ENCODE measurements at places on chromosomes 4 and X.

DNA sequence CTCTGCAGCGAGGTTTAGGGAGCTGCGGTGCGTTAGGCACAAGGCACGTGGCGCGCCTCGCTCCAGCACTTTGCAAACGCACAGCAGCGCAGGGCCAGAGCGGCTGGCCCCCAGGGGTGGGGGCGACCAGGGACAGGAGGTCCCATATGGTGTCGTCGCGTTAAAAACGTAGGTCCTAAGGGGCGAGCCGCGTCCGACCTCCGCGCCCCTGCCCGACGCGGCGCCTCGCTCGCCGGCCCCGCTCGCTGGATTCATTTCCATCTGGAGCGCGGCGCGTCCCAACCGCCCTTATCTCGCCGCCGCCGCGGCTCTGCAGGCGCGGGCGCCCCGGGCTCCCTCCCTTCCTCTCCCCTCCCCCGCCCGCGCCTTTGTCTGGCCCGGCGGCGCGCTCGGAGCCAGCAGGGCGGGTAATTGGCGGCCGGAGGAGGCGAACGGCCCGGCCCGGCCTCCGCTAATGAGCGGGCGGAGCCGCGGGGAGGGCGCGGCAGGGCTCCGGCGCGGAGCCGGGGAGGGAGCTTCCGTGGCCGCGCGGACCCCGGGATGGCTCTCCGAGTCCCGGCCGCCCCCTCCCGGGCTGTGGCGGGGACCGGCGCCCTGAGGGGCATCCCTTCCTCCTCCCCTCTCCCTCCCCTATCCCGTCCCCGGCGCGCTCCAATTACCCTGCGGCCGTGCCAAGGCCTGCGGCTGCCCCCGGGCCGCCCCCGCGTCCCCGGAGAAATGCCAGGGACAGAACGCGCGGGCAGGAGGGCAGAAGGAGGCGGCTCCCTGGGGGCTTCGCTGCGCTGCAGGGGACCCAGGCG, 409.0 kb downstream of the BCOR start:
- DNase-seq = no peak

DNA sequence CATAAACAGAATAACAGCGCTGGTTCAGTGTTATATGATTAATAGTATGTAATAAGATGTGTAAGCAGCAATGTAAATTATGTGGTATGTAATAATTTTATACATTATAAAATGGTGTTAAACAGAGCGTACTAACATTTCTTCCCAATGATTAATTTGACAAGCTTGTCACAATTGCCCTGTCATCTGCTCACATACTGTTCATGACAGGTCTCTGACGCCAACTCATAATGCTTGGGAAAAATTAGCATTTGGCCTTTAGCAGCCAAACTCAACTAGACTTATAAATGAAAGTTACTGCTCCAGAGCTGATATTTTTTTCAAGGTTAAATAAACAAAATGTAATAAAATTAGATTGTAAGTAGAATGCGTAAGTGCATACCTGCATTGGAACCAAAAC, 246.8 kb downstream of the TRAM1L1 start:
- DNase-seq = no peak

- DNase-seq = no peak
Measured at GRCh38 chrX:24259544-24260240, 54.2 kb downstream of the SUPT20HL2 start.

GRCh38 chr4:154869301-154869700, 88.2 kb downstream of the RBM46 start:
- DNase-seq = no peak

DNA sequence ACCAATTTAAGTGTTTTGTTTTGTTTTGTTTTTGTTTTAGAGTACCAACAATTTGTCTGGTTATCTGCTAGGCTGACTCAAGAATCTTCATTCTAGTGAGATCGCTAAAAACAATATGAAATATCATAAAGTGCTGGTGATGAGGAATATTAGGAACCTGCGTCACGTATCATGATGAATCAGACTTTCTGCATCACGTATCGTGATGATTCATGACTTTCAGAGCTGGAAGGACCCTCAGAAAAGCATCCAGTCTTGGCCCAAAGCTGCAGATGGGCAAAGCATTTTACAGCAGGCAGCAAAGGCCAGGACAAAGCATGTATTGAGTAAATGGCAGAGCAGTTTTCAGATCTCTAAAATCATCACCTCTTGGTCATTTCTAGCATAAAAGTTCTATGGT, 278.0 kb upstream of the BOD1L1 start:
- DNase-seq = no peak

- no peak for DNase-seq
Measured at GRCh38 chrX:49191574-49192011, 5.4 kb upstream of the PRICKLE3 start.

DNA sequence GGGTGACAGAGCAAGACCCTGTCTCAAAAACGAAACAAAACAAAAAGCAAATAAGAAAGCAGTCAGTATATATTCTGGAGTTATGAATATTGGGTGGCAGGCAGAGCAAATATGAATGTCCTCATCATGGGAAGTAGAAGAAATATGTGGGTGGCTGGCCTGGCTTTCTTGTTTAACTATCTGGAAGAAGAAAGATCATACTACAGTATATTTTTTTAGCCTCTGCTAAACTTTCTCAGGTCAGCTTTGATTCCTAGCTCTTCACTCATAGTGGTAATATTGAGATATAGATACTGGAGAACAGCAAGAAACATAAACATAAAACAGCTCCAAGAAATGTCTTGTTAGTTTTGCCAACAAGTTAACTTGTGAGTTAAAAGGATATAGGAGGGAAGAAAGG, 192.5 kb downstream of the SOWAHB start:
- DNase-seq = no peak

DNA sequence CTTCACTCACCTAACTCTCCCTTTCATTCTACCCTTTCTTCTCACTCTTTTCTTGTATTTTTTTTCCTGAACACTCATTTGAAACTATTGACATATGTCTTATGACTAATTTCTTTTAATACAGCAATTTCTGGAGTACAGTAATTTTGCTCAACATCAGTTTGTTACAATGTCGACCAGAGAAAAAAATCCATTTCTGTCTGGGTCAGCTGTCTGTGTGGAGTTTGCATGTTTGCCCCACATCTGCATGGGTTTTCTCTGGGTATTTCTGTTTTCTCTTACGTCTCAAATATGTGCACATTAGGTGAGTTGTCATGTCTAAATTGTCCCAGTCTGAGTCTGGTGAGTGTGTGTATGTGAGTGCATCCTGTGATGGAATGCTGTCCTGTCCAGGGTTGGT, 294.8 kb downstream of the HS3ST1 start:
- DNase-seq = no peak

GRCh38 chr4:80361329-80361900, 25.9 kb downstream of the CFAP299 start:
- no peak for DNase-seq

DNA sequence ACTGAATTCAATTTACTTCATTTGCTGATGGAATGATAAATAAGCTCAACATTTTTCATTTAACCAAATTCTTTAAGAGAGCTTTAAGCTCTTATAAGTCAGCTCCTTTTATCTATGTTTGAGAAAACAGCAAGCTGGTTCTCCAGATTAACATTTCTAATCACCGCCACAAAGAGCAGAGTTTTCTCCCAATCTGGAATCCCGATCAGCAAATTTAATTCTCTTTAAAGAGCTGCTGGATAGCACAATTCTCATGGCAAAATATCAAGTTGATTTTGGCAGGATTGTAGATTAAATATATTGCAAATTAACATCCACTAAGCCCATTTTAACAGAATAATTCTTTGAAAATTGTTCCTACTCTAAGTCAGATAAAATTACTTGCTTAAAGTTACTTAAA, 48.8 kb downstream of the RPS6KA3 start:
- DNase-seq = no peak
